ENCODE measurements at places on chromosomes 12 and 14.

DNA sequence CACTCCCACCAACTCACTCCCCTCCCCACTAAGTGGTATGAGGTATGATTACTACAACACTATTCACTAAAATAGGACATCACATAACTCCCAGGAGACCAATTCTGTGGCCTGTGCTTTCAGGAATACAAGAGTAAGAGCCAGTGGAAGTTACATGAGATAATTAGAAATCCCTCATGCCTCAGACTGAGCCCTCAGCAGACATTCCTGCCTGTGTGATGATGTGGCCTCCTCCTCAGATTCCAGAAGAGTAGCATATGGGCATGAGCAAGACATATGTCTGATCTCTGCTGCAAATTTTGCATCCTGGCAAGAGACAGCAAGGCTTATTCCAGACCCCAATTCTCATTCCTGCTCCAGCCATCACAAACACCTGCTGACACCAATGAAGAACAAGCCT, 46.0 kb upstream of the BMP4 start:
- DNase-seq = no peak

DNA sequence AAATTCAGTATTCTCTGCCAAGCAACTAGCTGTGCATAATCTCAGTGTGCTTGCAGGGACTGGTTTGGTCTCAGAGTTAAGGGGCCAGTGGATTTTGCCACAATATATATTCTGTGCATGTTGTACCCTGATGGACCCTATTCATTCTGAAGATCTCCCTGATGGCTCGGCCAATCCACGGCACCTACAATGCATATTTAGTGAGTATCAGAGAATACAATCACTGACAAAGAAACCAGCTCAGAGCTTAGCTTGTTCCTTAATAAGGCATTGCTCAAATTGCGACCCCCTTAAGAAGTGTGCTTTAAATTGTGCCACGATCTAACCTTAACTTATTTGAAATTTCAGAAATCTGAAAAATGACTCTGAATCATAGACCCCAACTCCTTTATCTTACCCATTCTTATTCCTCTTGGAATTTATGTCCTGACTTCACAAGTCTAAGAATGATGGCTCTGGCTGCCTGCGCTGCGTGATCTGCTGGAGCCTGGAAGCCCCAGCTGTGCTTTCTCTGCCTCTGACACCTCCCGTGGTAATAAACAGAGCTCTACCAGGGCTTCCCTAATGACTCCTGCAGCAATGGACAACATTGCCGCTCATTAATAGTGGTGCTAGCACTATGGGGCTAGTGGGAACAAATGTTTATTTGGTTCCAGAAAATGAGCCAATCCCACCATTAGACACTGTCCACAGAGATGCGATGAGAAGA, 9.0 kb upstream of the DCAF4 start:
- no peak for DNase-seq

- no peak for DNase-seq
These were observed 99.7 kb downstream of the WSCD2 start for GRCh38 chr12:108228746-108229145.

DNA sequence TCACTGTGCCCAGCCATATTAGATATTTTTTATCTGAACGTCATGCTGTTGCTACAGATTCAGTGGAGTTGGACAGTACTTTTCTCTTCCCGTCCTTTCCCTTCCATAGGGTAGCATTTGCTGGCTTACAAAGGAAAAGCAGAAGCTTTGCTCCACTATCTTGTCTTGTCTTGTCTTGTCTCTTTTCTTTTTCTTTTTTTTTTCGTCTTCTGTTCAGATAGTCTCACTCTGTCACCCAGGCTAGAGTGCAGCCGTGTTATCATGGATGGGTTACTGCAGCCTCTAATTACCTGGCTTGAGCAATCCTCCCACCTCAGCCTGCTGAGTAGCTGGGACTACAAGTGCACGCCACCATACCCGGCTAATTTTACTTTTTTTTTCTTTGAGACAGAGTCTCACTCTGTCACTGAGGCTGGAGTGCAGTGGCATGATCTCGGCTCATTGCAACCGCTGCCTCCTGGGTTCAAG, 21.1 kb downstream of the OR10G3 start:
- DNase-seq = no peak

- DNase-seq = no peak
These were observed 19.9 kb downstream of the LRRC9 start for GRCh38 chr14:59939828-59940227.

- DNase-seq = no peak
These were observed 2.2 kb upstream of the BATF start for GRCh38 chr14:75519826-75520728.

DNA sequence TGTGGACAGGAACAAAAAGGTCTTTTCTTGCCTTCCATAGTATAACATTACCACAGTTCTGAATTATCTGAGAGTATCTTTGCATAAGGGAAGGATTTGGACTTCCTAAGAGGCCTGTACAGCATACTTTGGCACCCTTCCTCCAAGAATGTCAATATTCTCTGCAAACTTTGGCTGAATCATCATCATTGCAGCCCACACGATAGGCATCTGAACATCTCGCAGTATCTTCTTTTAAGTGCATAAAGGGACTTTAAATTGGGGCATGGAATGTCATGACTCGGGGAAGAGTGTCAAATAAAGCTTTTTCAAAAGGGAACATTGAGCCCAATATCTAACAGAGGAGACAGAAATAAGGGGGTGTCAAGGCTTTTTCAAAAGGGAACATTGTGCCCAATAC, 646.2 kb upstream of the STXBP6 start:
- DNase-seq = no peak

- no peak for DNase-seq
These were observed 1.6 kb downstream of the LTB4R start for GRCh38 chr14:24312736-24313507.

DNA sequence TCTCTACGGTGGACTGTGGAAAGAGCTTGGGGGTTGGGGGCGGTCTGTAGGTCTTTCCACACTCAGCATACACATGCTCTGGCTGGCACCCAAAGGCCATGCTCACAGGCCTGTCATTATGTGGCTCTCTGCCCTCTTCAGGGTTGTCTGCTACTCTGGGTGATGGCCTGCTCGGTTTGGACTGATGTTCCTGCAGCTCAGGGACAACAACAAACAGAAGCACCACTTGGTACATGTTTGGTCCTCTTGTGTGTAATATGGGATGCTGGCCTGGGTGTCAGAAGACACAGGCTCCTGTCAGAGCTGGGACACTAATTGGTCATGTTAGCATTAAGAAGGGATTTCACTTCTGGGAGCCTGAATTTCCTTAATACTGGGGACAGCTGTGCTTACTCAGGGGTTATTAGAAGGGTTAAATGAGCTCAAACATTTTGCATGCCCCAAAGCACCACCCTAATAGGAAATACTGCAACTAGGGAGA, 32.7 kb upstream of the SELPLG start:
- DNase-seq = no peak

- DNase-seq = no peak
These were observed 1.6 kb downstream of the CMKLR1 start for GRCh38 chr12:108337235-108338223.

DNA sequence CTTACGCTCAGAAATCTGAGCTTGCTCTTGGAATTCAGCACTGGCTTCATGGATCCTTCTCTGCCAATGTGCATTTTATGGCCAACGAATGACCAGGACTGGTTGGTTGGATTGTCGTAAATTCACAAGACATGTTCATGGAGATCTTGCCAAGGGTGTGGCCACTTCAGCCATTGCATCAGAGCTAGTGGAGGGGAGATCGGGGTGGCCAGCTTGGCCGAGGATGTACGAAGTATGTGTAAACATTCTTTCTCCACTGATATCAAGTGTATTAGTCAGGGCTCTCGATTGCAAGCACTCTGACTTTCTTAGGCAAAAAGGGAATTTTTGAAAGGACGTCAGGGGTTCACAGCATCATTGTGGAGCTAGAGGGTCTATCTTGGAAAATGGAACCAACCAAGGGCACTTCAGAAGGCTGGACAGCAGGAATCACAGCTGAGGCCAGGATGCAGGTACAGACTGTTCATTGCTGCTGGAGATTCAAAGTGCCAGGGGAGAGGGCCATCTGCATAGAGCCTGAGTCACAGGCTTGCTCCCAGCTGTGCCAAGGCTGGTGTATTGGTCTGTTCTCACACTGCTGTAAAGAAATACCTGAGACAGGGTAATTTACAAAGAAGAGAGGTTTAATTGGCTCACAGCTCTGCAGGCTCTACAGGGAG, 32.9 kb upstream of the ADGRD1 start:
- DNase-seq = no peak

- no peak for DNase-seq
These were observed 431.5 kb upstream of the OR4E1 start for GRCh38 chr14:22105006-22105623.

DNA sequence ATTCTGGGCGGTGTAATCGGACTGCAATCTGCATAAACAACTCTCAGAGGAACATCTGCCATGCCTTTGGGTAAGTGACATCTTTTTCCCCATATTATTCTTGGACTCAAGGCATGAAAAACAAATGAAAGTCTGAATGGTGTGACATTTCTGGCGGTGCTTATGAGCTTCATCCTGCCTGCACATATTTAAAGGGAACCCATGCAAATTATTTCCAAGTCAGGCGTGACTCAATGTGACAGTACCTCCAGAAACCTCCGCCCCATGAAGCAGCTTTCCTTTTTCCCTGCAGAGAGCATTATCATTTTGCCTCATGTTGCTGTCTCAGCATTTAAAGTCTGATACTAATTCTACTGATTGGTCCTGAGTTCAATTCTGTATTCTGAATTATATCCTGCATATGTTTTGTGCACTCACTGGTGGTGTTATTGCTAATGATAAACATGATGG, 585.4 kb downstream of the SNAPC1 start:
- DNase-seq = no peak

DNA sequence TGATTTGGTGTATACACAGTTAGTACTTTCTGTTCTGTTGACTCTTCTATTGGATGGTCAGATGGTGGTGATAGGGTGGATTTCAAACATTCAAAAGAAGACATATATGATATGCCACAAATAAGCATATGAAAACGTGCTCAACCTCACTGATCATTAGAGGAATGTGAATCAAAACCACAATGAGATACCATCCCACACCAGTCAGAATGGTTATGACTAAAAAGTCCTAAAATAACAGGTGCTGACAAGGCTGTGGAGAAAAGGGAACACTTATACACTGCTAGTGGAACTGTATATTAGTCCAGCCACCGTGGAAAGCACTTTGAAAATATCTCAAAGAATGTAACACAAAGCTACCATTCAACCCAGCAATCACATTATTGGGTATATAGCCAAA, 425.5 kb downstream of the C12orf50 start:
- DNase-seq = no peak

DNA sequence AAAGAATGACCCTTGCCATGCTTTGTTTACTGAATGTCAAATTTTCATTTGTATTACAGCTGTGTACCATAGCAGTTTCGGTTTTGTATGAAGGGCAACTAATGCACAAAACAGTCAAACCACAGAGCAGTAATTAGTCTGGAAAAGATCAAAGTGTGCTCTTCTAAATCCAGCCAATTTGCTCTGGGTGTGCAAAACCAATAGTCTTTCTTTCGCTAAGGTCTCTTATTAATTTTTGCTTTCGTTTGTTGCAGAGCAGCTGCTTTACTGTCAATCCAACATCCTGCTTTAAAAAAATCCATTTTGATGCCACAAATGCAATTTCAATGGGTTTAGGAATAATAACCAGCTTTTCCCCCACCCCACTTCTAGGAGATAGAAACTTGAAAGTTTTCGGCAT, 114.2 kb downstream of the BRMS1L start:
- DNase-seq = no peak

GRCh38 chr12:1117371-1117770, 126.3 kb downstream of the ERC1 start:
- DNase-seq = no peak

GRCh38 chr14:72332046-72332445, 399.8 kb downstream of the RGS6 start:
- no peak for DNase-seq

DNA sequence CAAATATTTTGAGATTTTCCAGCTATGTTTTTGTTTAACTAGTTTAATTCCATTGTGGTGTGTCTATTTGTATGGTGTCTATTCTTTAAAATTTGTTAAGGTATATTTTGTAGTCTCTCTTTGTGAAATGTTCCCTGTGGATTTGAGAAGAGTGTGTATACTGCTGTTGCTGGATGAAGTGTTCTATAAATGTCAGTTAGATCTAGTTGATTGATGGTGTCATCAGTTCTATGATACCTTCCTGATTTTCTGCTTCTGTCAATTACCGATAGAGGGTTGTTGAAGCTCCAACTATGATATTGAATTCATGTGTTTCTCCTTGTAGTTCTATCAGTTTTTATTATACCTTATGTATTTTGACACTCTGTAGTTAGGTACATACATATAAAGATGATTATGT, 53.1 kb downstream of the FUT8 start:
- DNase-seq = no peak

DNA sequence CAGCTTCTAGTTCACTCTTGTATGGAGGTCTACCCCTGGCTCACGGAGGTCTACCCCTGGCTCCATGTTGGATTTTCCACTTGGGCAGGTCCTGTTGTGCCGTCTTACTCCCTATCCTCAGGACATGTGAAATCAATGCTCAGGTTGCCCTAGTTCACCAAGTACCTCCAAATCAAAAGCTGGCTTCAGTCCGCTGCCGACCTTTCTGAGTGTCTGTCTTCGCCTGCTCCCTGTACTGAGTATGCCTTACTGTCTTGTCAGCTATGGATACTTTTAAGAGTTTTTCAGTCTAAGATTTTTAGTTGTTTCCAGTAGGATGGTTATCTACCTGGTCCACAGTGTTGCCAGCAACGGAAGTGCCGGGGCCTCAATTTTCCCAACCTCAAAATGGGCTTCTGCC, 40.1 kb upstream of the BCL11B start:
- no peak for DNase-seq

DNA sequence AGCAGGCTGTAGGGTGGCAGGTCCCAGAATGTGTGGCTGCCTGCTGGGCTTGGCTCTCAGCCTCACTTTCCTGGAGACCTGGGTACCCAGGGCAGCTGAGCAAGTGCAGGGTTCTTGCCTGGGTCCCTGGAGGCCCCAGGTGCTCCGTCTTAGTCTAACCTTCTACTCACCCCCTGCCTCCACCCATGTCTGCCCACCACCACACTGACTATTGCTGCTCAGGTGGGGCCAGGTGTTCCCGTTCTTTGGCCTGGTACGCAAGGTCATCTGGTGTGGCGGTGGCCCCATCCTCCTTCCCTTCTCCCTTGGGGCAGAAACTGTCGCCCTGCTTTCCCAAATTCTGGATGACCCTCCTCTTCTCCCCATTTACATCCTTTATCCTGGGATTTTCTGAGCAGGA, 319.9 kb downstream of the TMEM121 start:
- DNase-seq = no peak

- no peak for DNase-seq
These were observed 11.1 kb upstream of the SELPLG start for GRCh38 chr12:108644811-108645120.

GRCh38 chr12:26239852-26240815, 44.8 kb downstream of the SSPN start:
- no peak for DNase-seq

Data from stimulated activated CD8-positive, alpha-beta memory T cell treated with anti-CD3 and anti-CD28 coated beads, Interleukin-12 subunit alpha, Interleukin-12 subunit beta, amount 100 ng/mL, for 1 hour (primary cell).